ENCODE measurements at places on chromosomes 4 and X.

DNA sequence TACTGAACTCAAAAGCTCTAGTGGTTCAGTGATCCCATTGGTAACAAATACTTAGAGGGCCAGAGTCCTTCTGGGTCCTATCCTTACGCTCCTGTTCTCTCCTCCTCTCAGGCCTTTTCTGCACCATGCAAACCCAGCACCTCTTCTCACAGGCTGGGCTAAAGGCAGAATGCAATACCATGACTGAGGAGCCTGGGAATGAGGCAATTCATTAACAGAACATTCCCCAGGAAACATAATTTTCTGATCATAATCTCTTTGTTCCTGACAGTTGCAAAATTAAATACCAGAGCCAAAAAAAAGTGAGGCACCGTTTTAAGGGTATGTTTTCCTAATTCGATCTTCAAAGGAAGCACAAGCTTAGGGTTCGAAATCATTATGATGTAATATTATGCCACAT, 9.0 kb downstream of the SORBS2 start:
- DNase-seq: no peak

- no peak for DNase-seq
These were observed 290.6 kb upstream of the BOD1L1 start for GRCh38 chr4:13918110-13918509.

GRCh38 chrX:133171962-133172708, 46.0 kb downstream of the TFDP3 start:
- DNase-seq: no peak

DNA sequence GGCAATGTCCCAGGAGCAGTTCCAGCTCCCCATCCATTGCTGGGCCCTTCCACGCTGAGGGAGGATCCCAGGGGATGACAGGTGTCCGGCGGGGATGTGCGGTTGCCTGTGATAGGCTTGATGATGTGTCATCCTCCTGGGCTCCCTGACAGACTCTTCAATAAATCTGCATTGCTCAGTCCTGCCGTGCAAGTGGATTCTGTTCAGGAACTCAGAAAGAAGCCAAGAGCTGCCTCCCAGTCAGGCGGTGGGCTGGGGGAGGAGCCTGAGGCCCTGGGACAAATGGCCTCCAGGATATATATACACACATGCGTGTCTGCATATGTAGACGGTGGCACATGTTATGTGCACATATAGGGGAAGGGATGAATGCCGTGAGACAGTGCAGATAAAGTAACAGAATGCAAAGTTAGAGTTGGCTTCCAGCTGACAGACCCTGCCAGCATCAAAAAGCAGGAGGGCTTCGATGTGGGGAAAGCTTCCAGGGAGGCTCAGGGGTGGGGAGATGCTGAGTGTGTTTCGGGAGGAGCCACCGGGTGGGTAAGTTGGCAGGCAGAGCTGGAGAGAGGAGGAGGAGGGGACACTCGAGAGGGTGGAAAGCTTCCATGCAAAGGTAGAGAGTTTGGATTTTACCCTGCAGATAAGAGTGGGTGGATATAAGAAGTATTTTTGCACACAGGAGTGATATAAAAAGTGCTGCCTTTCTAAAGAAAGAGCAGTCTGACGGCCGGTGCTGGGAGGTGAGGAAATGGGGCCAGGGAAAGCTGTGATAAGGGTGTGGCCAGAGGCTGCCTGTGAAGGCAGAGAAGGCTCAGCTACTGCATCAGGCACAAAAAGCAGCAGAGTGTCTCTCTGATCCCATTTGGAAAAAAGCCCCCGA, 28.5 kb upstream of the CRMP1 start:
- DNase-seq: no peak

DNA sequence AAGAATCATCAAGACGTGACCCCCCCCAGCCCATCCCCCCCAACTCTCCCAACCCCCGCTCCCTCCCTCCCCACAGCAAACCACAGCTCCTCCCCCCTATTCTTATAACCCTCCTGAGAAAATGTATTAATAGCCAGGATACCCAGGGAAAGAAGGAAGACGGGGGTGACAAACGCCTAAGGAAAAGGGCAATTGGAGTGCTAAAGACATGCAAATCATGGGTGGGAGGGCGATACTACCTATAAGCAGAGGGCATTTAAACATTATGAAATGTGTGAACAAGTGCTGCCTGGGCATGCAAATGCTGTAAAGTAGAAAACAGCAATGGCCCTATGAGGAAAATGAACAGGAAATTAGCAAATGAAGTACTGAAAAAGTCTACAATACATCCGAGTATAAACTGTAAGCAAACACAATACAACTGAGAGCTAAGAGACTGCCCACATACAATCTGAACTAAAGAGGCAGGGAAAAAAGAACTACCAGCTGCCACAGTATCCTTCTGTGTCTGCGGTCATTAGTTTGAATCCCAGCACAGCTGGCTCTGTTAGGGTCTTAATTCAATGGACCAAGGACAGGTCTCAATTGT, 2.4 kb downstream of the CXXC4 start:
- DNase-seq: no peak

Data from CD4-positive, alpha-beta T cell treated with Interleukin-6 at 100 ng/mL for 8 hours (primary cell).